ENCODE measurements at places on chromosomes 3 and 15.

- no peak for DNase-seq
Observed at GRCh38 chr3:56373386-56373785, 94.9 kb downstream of the ERC2 start.

GRCh38 chr15:101023501-101024072, 104.4 kb downstream of the LRRK1 start:
- DNase-seq, result no peak

GRCh38 chr15:88223084-88223483, 33.5 kb downstream of the NTRK3 start:
- no peak for DNase-seq

GRCh38 chr3:126836220-126836860, 132.3 kb downstream of the CHCHD6 start:
- DNase-seq, result no peak

DNA sequence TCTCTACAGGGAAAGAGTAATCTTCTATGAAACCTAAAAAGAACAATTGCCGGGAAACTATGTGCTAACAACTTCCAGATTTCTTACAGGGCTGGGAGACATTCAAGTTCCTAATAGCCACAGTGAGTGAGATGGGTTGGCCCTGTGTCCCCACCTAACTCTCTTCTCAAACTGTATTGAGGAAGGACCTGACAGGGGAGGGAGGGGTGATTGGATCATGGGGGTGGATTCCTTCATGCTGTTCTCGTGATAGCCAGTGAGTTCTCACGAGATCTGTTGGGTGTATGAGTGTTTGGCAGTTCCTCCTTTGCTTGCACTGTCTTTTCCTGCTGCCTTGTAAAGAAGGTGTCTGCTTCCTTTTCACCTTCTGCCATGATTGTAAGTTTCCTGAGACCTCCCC, 958.7 kb downstream of the AGBL1 start:
- no peak for DNase-seq

- DNase-seq, result no peak
Observed at GRCh38 chr3:179082416-179082815, 10.8 kb upstream of the ZMAT3 start.

DNA sequence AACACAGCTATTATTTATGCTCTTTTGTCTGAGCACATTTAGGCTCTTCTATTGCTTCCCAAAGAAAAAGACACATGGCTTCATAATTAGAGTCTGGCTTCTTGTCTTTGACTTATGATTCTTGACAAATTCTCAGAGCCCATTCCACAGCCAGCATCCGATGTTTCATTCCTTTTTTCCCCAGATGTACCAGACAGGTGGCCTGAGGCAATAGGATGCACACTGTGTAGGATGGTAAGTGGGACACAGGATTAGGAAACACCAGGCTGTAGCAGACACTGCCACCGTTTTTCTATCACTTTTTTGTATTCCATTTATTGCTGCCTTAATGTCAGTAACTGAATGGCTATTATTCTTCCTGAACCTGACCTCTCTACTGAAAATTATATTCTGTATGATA, 188.9 kb upstream of the CDIN1 start:
- DNase-seq, result no peak

DNA sequence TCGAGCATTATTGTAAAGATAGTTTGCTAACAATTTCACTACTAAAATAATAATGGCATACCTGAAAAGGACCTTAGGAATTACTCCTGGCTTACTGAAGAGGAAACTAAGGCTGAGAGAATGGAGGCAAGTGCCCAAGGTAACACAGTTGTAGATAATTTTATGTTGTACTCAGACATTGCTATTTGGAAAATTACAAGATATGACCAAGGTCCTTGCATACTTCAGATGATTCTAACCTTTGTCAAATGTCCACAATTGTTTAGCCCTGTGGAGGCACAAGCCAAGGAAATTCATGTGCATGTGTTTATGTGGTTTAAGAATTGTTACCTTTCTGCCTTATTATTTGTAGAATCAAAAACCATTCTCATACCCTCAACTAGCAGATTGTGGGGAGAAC, 105.7 kb downstream of the TUSC7 start:
- DNase-seq, result no peak

DNA sequence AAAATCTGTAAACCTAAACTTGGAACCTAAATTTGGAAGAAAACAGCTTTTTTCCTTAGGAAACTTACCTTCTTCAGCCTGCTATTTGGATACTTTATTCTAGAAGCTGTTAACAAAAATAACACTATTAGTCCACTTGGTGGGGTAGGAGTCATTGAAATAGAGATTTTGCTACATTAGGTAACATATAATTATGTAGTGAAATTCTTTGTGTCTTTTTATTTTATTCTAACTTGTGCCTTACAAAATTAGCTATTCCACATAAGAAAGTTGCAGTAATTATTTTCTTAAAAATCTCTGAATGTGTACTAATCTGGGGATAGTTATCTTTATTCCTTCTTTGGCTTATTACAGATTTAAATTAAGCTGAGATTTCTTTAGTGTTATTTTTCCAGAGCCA, 360.4 kb upstream of the ROBO2 start:
- no peak for DNase-seq

GRCh38 chr3:165133188-165133899, 55.0 kb upstream of the SI start:
- no peak for DNase-seq

- no peak for DNase-seq
Observed at GRCh38 chr15:38471974-38472373, 18.0 kb downstream of the FAM98B start.

DNA sequence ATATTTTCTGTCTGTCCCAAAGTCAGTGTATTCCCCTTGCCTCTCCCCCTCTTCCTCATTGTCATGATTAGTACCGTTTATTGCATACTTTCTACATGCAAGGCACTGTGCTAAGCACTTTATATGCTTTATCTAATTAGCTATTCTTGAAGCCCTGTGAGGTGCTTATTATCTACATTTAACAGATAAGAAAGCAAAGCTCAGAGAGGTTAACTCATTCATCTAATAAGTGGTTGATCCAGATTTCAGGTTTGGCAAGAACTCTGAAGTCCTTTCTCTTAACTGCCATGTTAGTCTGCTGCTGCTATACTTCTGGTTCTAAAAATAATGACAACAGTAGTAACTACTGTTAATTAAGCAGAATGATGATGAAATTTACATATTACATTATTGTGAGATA, 13.5 kb downstream of the IQGAP1 start:
- no peak for DNase-seq

DNA sequence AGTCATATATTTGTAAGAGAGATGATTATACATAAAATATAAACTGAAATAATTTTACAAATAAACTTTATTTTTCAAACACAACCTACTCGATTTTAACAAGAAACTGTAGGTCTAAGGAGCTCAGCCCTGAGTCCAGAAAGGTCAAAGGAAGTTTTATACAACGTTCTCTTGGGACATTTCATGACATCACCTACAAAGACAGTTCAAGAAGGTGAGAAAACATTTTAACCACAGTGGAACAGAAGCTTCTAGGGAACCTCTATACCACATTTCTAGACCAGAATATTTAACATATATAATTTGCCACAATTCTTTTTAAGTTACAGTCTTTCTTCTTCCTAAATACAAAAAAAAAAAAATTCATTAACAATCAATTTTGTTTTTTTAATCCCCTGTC, 40.1 kb downstream of the CBLB start:
- no peak for DNase-seq

- no peak for DNase-seq
Observed at GRCh38 chr15:91787198-91787597, 66.3 kb upstream of the SLCO3A1 start.

- DNase-seq, result no peak
Observed at GRCh38 chr3:153547970-153548369, 385.9 kb downstream of the RAP2B start.

DNA sequence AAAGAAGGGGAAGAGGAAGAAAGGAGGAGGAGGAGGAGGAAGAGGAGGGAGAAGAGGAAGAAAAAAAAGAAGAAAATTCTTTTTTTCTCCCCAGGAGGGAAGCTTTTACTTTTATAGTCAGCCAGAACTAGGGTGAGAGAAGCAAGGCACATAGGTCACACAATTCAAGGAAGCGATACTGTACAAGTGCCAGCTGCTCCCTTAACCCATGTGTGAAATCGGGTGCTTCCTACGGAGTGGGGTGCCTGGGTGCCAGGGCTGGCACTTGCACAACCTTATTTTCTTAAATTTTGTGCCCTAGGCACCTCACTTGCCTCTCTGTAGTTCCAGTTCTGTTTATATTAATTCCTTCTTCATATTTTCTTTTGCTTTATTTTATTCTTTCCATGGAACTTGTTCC, 150.4 kb downstream of the LIPC start:
- DNase-seq, result no peak

DNA sequence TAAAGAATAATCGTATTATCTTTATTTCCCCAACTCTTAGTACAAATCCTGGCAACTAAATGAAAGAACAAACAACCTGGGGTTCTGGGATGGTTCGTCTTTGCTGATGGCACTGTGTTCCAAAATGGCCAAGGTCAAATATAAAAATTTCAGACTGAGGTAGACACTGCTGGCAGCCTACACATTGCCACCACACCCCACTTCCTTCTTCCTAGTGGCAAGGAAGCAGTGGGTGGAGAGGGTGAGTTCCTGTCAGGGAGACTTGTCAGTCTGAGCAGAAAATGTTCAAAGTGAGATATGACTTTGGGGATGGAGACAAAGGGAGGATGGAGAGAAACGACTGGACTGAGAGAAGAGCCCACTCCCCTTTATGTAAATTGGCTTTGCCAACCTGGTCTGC, 69.6 kb downstream of the LMCD1 start:
- DNase-seq, result no peak

DNA sequence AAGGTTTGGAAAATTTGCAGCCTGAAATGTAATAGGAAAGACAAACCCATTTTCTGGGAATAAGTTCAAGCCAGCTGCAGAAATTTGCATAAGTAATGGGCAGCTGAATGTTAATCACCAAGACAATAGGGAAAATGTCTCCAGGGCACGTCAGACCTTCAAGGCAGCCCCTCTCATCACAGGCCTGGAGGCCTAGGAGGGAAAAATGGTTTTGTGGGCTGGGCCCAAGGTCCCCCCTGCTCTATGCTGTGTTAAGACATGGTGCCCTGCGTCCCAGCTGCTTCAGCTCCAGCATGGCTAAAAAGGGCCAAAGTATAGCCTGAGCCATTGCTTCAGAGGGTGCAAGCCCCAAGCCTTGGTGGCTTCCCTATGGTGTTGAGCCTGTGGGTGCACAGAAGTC, 164.7 kb upstream of the TSPAN3 start:
- DNase-seq, result no peak

GRCh38 chr3:86890741-86891396, 100.1 kb downstream of the VGLL3 start:
- DNase-seq, result no peak

DNA sequence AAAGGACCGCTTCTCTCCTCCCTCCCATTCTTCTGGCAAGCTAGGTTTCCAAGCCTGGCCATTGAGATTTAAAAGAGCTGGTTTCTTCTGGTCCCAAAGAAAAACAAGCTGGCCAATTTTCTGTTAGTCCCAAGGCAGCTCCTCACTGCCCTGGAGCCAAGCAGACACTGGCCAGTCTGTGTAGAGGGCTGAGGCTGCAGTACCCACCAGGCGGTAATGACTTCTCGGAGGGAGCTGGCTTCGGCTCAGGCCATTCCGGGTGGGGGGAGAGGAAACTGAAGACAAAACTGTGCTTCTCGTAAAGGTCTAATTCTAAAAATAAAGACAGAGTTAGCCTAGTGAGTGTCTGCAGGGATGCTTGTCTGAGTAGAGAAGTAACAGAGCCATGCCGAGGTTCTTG, 78.5 kb upstream of the SMAD3 start:
- no peak for DNase-seq

DNA sequence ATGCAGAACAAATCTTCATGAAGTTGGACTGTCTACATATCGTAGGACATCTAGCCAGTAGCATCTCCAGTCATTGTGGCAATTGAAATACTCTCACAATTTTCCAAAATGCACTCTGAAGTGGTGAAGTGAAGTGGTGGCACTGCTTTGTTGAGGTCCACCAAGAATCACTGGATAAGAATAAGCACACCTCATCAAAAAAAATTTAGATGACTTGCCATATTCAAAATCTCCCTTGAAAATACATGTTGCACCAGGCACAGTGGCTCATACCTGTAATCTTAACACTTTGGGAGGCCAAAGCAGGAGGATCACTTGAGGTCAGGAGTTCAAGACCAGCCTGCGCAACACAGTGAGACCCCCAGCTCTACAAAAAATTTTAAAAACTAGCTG, 12.9 kb downstream of the HACD2 start:
- DNase-seq, result no peak

- DNase-seq, result no peak
Observed at GRCh38 chr3:134235577-134236076, 15.0 kb downstream of the RYK start.

- no peak for DNase-seq
Observed at GRCh38 chr3:86563400-86563970, 427.5 kb downstream of the VGLL3 start.

DNA sequence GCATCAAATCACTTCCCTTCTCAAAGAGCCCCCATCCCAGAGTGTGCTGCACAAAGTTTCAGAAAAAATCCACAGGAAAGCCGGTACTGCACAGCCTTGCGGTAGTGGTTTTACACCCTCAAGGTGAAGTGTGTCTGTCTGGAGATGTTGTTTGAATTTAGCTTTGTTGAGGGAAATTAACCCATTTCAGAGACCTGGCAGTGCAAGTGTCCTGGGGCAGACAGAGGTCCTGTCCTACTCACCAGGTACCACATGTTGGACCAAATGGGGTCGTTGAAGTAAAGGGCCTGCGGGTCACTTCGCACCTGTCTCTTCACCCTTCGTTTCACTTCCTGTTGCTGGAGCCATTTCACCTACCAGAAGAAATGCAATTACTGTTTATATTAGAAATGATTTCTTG, 57.8 kb downstream of the PCSK6 start:
- no peak for DNase-seq

DNA sequence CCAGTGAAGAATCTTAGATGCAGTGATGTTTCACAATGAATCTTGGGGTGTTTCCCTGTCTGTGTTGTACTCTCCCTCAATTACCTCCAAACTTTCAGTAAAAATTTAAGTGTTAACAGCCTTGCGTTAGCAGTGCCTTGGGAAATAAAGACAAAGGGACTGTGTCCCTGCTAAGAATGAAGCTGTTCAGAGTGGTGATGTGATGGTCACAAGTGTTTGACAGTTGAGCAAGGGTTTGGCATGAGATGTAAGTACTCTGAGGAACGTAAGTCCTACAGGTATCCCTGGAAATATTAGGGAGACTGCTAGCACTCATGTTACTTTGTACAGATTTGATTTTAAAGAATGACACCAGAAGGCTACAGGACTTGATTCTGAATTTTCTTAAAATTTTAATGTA, 304.3 kb upstream of the DPH6 start:
- DNase-seq, result no peak

DNA sequence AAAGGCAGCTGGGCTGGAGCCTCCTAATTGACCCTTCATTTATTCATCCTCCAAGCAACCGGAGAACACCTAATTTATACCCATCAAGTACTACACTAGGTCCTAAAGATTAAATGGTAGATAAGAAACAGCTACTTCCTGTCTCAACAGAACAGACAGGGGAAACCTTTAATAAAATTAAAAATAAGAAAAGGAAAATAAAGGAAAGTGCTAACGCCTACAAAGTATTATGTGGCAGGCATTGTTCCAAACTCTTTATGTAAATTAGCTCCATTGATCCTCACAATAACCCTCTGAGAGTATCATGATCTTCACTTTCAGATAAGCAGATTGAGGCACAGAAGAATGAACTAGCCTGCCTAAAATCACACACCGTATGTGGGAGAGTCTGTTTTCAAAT, 139.5 kb downstream of the CNTN6 start:
- no peak for DNase-seq

GRCh38 chr3:28110869-28111268, 130.6 kb upstream of the CMC1 start:
- DNase-seq, result no peak

GRCh38 chr15:90286678-90287077, 21.2 kb downstream of the NGRN start:
- no peak for DNase-seq
